ENCODE measurements at places on chromosomes 12 and 14.

GRCh38 chr14:24954037-24954699, 95.8 kb downstream of the STXBP6 start:
- no peak for DNase-seq

- DNase-seq = no peak
Observed at GRCh38 chr14:28055008-28055407, 711.6 kb upstream of the FOXG1 start.

GRCh38 chr12:80761838-80762237, 45.1 kb downstream of the MYF5 start:
- no peak for DNase-seq

DNA sequence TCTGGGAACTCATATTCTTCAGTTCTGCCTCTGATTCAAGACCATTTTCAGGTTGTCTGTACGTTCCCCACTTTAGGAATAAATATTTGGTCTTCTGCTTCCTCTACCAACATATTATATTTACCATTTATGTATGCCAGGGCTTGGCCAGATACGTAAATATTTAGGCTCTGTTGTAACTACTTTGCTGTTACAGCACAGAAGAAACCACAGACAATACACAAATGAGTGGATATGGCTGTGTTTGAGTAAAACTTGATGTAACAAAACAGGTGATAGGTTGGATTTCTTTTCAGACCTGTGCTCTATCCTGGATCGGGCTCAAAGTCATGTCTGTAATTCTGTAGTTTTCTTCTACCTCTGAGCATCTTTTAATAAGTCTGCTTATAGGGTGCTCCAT, 37.5 kb downstream of the RAP1B start:
- DNase-seq = no peak

GRCh38 chr14:104572668-104573067, 6.9 kb upstream of the C14orf180 start:
- no peak for DNase-seq

GRCh38 chr12:48182631-48183030, 813 bp upstream of the CCDC184 start:
- no peak for DNase-seq

- no peak for DNase-seq
Observed at GRCh38 chr12:69821032-69821455, 4.0 kb upstream of the MYRFL start.

- no peak for DNase-seq
Observed at GRCh38 chr12:13149411-13149810, 45.9 kb upstream of the GSG1 start.

DNA sequence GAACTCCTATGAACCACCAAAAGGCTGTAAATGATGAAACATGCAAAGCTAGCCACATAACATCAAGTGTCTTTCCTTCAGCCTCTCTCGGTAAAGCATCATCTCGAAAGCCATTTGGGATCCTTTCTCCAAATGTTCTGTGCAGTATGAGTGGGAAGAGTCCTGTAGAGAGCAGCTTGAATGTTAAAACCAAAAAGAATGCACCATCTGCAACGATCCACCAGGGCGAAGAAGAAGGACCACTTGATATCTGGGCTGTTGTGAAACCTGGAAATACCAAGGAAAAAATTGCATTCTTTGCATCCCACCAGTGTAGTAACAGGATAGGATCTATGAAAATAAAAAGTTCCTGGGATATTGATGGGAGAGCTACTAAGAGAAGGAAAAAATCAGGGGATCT, 61.2 kb downstream of the ATG14 start:
- DNase-seq = no peak

DNA sequence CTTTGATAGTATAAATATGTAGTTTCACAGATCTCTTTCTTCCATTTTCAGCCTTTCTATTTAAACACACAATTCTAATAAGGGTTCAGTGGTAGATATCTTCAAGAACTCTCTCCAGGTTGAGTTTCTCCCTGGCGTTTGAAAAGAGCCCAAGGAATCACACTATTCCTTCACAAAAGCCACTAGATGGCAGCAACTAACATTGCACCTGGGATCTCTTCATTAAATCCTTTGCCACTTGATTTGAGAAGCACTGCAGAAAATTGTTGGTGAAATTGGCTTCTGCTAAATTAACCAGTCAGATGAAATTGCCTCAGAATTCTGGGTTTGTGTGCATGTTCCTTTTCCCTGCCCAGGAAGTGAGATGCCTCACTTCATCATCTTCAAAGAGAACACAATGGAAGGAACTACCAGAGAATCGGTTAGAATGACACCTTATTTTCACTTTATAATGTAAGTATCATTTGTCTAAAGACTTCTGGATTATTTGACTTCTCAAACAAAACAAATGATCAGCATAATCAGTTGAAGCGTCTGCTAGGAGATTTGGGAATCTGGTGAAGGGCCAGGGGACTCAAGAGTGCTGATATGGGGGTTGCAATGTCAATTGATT, 6.8 kb downstream of the CCDC198 start:
- peak; percentile 77 for DNase-seq

GRCh38 chr12:123051556-123051955, 71.1 kb downstream of the ARL6IP4 start:
- no peak for DNase-seq

- DNase-seq = no peak
Observed at GRCh38 chr14:60944204-60944603, 36.7 kb downstream of the TRMT5 start.

GRCh38 chr12:78835493-78835892, 29.1 kb upstream of the SYT1 start:
- DNase-seq = no peak

GRCh38 chr12:55072083-55072482, 52.3 kb downstream of the NEUROD4 start:
- DNase-seq = peak; percentile 59

DNA sequence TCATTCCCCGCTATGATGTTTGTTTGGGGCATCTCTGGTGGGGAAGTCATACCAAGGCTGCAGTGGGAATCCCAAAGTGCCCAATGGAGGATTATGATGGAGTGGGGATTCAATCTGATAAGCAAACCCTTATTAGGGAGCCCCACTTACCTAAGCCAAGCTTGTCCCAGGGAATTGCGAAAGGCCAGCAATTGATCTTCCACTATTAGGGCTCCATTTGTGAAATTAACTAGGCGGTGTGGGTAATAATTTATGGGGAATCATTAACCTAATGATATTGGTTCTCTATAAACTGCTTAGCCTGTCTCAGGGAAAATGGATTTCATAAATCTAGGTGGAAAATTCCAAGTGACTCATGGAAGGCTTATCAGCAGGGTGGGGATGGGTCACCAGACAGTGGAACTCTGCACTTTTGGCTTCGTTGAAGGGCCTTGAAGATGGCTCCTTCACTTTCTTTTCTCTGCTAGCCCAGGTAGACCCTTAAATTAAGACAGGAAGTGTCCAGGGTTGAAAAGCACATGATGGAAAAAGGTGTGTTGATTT, 113.0 kb upstream of the WSCD2 start:
- DNase-seq = no peak

- DNase-seq = no peak
Observed at GRCh38 chr14:50813544-50813863, 17.5 kb downstream of the NIN start.

DNA sequence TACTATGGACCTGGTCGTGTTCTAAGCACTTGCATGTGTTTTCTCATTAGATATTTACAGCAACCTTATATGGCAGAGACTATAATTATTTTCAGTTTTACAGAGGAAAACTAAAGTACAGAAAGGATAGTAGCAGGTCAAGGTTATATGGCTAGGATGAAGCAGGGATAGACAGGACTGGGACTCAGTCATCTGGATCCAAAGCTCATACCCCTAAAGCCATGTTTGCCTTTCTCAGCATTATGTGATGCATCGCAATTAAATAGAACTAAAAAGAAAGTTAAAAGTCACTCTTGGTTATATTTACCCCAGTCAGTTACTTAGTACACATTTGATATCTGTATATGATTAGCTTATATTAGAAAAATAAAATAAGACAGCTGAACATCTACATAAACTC, 13.3 kb downstream of the LIN7A start:
- no peak for DNase-seq

DNA sequence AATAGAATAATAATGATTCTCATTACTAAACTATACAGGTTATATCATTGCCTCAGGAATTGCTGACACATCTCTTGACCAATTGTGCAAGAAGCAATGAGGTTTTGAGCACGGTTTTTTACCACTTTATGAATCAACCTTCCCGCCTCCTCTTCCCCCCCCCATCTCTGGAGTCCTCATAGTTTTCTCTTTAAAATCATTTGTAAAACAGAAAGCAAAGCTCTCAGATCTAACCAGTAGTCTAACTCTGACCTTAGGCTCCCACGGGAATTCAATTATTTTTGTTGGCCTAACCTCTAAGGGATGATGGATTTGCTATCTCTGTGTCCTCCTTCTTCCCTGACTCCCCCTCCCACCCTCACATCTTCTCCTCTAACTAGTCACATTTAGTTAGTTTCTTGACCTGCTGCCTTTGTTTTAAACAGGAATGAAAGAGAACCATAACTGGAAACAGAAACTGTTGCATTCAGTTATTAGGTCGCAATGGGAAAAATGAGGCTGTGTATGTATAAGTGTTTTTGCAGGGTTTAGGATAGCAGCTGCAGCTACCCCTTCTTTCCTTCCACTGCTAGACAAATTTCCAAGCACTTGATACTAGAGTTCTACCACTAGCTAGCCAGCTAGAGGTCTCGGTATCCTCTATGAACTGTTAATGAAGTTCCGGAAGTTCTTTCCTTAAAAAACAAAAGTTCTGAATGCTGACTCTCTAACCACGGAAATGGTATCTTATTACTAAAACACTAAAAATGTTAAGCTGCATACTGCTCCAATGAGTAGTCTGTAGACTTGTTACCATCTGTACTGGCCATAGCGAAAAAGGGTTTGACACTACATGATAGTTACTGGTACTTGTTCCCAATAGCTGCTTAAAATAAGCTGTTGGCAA, 65.4 kb downstream of the TAOK3 start:
- no peak for DNase-seq

DNA sequence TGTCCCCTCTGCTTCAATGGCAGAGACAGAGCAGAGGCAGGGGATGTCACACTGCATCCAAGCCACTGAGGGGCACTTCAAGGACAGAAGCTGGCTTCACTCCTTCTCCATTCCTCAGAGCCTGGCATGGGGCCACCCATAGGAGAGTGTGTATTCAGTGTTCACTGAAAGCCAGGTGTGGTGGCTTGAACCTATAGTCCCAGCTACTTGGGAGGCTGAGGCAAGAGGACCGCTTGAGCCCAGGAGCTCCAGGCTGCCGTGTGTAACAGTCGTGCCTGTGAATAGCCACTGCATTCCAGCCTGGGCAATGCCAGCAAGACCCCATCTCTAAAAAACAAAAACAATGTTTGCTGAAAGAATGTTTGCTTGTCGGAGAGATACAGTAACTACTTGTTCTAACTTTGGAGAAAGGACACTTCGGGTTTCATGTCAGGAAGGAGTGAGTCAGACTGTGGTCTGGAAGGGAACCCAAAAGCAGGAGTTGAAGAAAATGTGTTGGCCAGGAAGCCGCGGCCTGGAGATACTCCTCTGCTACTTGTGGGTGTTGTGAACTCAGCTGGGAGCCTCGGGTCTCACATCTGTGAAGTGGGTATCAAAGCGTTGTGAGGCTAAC, 43.4 kb downstream of the ELK3 start:
- no peak for DNase-seq

- DNase-seq = no peak
Observed at GRCh38 chr14:58697266-58697929, 59.6 kb downstream of the DACT1 start.

DNA sequence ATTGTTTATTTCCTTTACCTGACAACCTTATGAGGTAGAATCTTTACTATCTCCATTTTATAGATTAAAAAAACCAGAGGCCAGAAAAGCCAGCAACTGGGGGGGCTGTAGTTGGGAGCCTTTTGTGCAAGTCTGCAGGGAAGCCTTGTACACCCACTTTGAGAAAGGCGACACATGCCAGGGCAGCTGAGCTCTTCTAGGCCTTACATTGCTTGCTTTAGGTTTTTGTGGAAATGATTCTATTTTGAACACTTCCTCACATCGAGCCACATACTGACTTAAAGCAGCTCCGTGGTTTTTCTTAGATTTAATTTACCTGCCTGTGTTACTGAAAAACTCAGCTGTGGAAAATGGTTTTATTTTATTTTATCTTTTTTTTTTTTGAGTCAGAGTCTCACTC, 34.6 kb downstream of the EP400 start:
- DNase-seq = no peak

DNA sequence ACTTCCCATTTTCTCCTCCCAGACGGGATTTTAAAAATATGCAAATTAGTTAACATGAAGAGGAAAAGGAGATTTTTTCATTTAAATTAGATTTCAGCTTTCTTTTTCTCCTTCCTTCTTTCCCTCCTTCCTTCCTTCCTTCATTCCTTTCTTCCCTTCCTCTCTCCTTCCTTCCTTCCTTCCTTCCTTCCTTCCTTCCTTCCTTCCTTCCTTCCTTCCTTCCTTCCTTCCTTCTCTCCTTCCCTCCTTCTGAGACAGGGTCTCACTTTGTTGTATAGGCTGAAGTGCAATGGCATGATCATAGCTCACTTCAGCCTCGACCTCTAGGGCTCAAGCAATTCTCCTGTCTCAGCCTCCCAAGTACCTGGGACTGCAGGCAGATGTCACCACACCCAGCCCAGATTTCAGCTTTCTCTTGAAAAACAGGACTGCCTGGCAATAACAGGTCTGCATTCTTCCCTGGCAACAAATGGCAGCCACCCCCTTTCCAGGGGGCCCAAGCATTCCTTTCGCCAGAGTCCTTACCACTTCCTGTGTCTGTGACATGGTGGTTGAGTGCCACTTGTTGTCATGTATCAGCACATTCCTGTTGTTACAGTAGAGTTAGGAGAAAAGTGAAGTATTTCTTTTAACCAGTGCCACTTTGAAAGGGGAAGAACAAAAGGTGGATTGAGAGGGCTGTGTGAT, 119.1 kb downstream of the PTPN11 start:
- no peak for DNase-seq

DNA sequence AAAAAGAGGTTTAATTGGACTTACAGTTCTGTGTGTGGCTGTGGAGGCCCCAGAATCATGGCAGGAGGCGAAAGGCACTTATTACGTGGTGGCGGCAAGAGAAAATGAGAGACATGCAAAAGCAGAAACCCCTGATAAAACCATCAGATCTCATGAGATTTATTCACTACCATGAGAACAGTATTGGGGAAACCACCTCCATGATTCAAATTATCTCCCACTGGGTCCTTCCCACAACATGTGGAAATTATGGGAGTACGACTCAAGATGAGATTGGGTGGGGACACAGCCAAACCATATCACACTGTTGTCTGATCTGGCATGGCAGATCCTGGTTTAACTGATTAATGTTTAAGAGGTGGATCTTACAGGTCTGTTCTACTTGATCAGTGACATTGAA, 5.6 kb downstream of the DDX47 start:
- no peak for DNase-seq

DNA sequence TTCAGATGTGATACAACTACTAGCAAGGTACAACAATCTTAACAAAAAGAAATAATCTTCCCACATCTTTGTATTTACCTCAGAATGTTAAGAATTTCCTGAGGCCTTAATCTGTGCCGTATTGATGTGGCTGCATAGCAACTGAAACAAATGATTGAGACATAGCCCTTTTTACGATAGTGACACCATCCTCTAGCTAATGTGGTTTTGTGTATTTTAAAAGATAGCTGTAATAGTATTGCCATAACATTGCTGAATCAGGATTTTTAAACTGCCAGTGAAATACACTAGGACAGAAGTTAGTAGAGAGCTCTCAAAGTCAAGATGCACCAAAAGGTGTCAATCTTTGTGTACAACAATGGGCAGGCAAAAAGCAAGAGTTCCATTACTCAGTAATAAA, 11.9 kb downstream of the NPAS3 start:
- DNase-seq = no peak
